ENCODE measurements at places on chromosomes 5 and 9.

- no peak for DNase-seq
These were observed 597 bp upstream of the CENPH start for GRCh38 chr5:69188811-69189161.

GRCh38 chr9:129471201-129472019 lies 149.5 kb downstream of the C9orf50 start:
- no peak for DNase-seq

GRCh38 chr5:96546120-96546519 lies 113.1 kb upstream of the PCSK1 start:
- no peak for DNase-seq

- DNase-seq, result no peak
These were observed 68.5 kb upstream of the SLC25A51 start for GRCh38 chr9:37972351-37972848.

GRCh38 chr9:116369706-116370105 lies 216.1 kb downstream of the PAPPA start:
- no peak for DNase-seq

DNA sequence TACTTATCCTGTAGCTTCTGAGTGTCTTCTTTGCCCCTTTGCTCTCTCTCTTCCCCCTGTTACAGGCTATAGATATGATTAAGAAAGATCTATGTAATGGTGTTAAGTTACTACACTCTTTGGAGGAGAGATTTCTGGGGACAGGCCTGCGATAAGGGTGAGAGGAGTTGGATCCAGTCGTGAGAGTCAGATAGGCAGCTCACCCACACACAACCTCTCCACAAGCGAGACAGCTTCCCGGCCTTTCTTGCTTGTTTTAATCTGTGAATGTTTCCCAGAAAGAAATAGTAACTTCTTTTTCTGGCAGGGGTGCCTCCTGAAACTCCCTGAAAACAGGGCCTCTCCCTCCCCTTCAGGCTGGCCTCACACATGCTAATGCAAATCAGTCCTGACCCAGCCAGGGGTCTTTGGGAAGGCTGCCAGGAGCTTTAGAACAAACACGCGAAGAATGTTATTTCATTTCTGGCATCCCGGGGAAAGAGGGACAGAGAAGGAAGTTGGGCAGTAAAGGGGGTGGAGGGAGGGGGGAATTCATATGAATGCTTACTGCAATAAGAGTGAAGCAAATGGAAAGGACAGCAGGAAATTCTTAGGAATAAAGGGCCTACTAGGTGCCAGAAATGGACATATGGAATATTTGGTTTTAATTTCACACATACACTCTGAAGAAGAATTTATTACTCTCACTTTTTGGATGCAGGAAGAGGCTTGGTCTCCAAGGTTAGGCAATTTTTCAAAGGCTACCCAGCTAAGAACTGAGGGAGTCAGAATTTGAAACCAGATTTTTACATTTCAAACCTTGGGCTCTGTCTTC lies 215.8 kb upstream of the TRIM32 start:
- no peak for DNase-seq

GRCh38 chr9:15155826-15156225 lies 151.2 kb downstream of the TTC39B start:
- DNase-seq, result no peak

- DNase-seq, result no peak
These were observed 365.7 kb downstream of the IRX2 start for GRCh38 chr5:2385818-2386217.

- DNase-seq, result no peak
These were observed 309.2 kb downstream of the CEMIP2 start for GRCh38 chr9:71459082-71459481.

DNA sequence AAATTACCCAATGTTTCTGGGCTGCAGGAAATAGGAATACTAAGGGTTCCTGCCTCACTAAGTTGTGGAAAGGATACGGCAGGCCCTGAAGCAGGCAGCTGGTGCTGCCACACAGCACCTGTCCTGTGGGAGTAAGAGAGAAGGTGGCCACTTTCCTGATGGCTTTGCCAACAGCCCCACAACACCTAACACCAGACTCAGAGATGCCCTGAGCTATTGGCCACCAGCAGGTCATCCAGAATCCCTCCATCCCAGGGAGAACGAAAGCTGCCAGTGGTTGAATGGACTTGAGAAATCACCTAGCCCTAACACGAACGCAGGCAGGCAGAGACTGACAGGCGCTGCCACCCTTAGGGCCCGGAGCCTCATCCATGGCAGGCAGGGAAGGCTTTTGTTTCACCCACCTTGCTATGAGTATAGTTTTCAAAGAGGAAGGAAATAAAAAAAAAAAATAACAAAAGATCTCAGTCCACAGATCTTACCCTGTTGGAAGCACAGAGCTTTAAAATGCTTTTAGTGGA lies 82.2 kb downstream of the DCP2 start:
- no peak for DNase-seq

DNA sequence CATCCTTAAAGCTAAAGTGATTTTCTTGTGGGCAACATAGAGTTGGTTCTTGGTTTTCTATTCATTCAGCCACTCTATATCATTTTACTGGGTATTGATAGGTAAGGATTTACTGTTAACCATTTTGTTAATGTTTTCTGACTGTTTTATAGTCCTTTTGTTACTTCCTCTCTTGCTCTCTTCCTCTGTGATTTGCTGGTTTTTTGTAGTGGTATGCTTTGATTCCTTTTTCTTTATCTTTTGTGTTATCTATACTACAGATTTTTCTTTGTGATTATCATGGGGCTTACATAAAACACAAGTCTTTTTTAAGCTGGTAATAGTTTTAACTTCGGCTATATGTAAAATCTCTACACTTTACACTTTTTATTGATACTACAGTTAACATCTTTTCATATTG lies 43.3 kb downstream of the CREBRF start:
- DNase-seq, result no peak

DNA sequence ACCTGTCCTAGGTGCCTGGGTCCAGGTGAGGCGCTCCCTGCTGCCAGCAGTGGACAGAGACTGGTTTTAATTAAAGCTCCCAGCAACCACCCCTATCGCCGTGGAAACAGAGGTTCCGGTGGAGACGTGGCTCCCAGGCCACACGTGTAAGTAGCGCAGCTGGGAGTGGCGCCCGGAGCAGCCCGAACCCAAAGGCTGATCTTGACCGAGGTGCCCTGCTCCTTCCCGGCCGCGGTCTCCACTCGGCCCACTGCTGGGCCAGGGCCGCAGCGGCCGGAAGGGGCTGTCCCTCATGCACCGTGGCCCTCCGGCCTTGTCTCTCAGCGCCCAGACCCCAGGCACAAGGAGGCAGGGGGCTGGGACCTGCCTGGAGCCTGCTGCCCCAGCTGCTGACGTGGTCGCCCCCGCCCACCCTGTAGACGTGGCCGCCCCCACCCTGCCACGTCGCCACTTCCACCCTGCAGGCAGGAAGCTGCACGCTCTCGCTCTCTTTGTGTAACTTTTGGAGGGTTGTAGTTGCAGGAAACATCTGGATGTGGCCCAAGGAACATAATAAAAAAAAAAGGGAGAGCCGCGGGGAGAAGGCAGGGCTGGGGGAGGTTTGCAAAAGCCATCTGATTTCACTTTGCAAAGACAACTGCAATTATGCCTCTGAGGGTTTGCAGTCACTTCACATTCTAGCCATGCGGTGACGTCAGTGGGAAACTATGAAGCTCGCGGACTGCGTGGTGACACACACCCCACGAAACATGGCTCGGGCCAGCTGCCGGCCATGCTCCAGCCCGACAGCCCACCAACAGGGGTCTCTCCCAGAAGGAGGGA lies 129.9 kb downstream of the RXRA start:
- no peak for DNase-seq

DNA sequence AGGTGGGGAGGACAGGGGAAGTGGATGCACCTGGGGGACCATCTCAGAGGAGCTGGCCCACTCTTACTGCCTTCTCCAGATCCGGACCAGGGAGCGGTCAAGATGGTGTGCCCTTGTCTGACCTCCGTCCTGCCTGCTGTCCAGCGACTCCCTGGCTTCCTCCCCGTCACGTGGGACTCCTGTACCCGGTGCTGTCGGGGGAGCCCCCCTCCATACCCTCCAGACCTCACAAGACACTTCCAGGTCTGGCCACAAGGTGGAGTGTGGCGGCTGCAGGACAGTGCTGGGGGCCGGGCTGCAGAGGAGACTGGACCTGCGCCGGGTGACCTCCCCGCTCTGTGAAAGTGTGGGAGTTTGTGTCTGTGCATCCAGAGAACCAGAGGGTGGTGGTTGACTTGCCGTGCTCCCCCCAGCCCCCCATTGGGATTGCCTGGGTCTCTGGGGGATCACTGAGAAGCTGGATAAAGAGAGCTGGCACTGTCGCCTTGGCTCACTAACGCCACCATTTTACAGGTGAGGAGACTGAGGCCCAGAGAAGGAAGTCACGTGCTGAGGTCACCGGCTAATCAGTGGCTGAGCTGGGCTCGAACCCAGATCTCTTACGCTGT lies 1.9 kb upstream of the CRB2 start:
- DNase-seq, result peak; percentile 59

DNA sequence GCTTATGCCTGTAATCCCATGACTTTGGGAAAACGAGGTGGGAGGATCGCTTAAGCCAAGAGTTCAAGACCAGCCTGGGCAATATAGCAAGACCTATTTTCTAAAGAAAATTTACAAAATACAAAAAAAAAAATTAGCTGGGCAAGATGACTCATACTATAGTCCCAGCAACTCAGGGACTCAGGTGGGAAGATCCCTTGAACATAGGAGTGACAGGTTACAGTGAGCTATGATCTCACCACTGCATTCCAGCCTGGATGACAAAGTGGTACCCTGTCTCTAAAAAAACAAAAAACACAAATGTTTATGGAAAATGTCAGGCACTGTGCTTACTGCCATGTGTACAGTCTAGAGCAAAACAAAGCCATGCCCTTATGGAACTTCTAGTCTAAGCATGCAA lies 823.3 kb upstream of the DMAC1 start:
- no peak for DNase-seq

DNA sequence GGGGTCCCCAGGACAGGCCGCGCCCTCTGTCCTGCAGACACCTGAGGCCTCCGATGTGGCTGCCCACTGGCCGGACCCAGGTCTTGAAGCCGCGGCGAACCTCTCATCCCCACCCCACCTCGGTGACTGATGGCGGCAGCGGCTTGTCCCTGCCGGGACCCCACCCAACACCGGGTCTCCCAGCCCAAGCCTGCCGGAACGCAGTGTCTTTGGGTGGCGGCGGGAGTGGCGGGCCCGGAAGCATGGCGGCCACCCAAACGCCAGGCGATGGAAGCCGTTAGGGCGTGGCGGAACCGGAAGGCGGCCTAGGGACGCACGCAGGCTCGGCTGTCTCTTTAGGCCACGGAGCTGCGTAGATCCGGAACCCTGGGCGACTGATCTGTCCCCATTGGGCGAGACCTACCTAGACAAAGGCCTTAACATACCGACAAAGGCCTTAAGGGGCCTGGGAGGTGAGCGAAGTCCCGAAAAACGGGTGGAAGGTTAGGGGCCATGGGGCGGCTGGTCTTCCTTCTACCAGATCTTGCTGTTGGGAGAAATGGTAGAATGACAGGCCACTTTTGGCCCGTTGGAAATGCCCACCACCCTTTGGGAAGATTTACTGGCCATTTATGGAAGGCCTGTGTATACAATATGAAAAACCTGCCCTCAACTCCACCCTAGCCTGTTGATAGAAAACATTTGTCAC lies 94.6 kb upstream of the SMC2 start:
- DNase-seq, result no peak

GRCh38 chr9:90999425-91000397 lies 198.1 kb downstream of the SYK start:
- DNase-seq, result no peak

DNA sequence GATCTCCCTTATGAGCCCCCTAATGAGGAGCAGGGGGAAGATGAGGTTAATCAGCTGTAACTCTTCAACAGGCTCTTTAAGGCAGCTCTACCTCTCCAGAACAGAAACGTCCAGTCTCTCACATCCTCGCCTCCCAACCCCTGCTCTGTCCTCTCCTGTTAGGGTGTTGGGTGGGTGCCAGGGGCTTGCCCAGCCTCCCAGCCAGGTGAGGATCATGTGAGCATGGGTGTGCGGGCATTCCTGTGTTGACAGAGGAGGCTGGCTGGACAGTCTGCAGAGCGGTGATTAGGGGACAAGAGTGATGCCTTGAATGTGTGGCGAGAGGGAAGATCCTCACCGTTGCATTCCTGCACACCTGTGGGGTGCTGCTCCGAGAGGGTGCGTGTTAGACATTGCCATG lies 51.7 kb downstream of the CCDC180 start:
- DNase-seq, result no peak

DNA sequence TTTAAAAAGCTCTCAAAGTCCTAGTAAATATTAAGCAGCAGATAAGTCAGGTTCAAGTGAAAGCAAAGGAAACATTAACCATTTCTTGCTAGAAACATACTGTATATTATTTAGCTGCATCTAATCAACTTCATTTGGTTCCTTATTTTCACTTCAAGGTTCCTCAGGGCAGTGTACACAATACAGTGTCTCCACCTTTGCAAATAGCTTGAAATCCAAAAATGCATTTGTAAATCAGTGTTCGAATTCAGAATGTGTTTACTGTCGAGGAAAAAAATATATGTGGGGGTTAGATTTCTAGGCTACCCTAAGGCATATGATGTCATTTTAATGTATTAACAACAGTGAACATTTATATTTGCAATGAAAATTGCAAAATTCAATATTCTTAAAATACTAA lies 436.0 kb downstream of the CETN3 start:
- no peak for DNase-seq

- DNase-seq, result no peak
These were observed 115.2 kb downstream of the GCNT1 start for GRCh38 chr9:76573905-76574760.

GRCh38 chr5:37803487-37803886 lies 36.4 kb downstream of the GDNF start:
- DNase-seq, result no peak

GRCh38 chr9:34675869-34676268 lies 13.4 kb upstream of the CCL27 start:
- DNase-seq, result no peak

DNA sequence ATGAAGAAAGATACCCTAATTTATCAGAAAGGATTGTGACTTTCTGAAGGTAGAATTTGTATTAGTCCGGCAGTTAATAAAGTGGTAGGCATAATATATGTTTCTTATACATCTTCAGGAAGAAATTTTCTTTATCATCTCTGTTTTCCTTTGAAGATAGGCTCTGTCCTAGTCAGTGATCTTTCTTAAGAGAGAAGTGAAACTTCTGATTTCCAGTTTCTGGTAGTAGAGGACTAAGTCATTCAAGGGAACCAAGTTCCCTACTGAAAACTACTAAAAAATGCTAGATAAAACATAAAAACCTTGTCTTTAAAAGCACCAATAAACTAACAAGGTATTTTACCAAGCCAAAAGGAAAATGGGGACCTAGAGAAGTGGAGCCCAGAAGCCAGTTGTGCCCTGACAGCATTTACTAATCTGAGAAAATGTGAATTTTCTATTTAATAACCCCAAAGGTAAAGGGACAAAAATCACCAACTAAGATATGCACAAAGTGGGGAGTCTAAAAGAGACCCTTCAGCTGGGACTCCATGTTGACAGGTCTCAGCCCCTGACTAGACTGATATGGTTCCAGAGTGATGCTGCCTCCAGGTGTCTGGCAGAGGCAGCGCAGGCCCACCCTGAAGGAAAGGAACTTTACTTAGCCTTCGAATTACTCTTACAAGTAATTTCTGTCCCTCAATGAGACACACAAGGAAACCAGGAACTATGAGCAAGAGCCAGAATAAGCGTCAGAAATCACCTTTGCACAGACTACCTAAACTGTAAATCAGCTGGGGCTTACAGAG lies 72.7 kb downstream of the FAM78A start:
- DNase-seq, result peak; percentile 3

Data from HepG2 (cell line).